ENCODE measurements at places on chromosomes 13 and 19.

- DNase-seq = peak; percentile 35
Measured at GRCh38 chr13:27830010-27830409, 37.7 kb downstream of the GSX1 start.

- DNase-seq = no peak
Measured at GRCh38 chr13:50323440-50324065, 308.3 kb downstream of the KCNRG start.

DNA sequence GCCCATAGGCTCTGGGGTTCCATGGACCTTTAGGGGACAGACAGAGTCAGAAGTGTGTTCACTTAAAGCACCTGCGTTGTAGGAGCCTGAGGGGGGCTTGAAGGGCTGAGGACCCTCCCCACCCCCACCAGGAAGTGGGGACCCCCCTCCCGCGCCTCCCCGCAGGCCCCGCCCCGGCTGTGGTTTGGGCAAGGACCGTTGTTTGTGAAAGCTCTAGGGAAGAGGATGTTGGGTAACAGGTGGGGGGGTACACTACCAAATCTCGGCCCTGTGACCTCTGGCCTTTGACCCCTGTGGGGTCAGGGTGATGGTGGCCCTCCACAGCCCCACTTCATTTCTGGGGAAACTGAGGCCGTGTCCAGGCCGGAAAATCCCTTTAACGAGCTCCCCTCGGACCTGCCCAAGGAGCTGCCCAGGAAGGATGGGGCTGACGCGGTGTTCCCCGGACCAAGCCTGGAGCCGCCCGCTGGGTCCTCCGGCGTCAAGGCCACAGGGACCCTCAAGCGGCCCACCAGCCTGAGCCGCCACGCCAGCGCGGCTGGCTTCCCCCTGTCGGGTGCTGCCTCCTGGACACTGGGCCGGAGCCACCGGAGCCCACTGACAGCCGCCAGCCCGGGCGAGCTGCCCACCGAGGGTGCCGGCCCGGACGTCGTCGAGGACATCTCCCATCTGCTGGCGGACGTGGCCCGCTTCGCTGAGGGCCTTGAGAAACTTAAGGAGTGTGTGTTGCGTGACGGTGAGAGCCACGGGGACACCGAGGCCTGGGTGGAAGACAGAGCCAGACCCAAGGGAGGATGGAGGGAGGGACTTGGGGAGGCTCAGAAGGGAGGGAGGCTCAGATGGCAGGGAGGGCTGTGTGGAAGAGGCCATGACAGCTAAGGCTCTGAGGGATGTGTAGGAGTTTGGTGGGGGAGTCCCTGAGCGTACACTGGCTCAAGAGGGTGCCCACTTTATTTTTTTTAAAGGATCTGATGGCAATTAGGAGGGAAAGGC lies 1.3 kb downstream of the ARHGAP45 start:
- no peak for DNase-seq

GRCh38 chr13:37369616-37370015 lies 229.0 kb downstream of the POSTN start:
- DNase-seq = no peak

- no peak for DNase-seq
Measured at GRCh38 chr13:103945836-103946235, 879.6 kb upstream of the SLC10A2 start.

- no peak for DNase-seq
Measured at GRCh38 chr13:20609145-20609544, 42.2 kb downstream of the IFT88 start.

- DNase-seq = no peak
Measured at GRCh38 chr13:98507282-98507797, 69.6 kb downstream of the STK24 start.

- DNase-seq = no peak
Measured at GRCh38 chr13:99663185-99663825, 162.0 kb downstream of the TM9SF2 start.

DNA sequence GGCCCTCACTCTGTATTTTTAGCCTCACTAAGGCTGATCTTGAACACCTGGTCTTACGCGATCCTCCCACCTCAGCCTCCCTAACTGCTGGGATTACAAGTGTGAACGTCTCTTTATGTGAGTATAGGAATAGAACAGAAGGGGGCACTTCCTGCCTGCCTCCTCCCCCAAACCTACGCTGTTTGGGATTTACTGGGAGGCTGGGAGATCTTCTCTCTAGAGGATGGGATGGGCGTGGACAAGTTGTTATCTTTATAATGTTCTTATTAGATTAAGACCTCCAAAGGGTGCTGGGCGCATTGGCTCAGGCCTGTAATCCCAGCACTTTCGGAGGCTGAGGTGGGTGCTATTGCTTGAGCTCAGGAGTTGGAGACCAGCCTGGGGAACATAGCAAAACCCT lies 2.9 kb upstream of the CSNK1G2 start:
- DNase-seq = no peak

- no peak for DNase-seq
Measured at GRCh38 chr13:112761701-112762689, 72.2 kb downstream of the ATP11A start.

DNA sequence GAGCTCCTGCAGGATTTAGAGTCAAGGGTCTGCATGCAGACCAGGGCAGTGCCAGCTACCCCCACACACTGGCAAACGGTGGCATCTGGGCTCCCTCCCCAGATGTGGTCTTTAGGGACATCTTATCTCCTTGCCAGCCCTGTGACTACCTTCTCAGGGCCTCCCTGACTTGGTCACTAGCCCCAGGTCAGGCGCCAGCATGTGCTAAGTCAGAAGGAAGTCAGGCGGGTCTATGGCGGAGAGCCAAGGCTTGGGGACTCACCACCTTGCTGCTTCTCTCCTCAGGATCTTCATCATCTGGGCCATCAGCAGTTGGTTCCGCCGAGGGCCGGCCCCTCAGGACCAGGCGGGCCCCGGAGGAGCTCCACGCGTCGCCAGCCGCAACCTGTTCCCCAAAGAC lies 17.6 kb downstream of the CLPTM1 start:
- no peak for DNase-seq

DNA sequence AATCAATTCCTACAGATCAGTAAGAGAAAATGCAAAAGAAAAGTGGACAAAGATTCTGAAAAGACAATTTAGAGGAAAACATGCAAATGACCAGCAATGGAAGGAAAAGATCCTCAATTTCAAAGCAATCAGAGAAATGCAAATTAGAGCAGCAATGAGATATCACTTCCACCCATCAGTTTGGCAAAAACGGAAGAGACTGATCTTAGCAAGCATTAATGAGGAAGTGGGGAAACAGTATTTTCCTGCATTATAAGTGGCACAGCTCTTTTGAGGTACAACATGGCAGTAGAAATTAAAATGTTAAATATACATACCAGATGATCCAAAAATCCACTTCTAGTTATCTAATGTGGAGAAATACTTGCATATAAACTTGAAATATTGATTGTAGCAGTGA lies 69.1 kb upstream of the SLC7A1 start:
- DNase-seq = no peak

DNA sequence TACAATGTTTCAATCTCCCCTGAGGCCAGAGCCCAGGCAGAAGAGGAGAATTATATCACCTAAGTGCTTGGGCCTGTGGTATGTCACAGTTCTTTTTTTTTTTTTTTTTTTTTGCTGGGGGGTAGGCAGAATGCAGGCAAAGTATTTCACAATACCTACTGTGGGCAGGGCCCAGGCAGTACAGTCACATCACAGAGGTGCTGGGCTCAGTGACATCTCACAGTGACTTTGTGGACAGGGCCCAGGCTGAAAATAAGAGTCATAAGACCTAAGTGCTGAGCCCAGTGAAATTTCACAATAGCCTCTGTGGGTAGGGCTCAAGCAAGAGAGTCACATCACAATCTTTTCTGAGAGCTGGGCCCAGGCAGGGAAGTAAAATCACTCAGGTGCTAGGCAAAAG lies 15.9 kb upstream of the ZNF208 start:
- no peak for DNase-seq

- DNase-seq = no peak
Measured at GRCh38 chr13:29689548-29689947, 94.1 kb upstream of the SLC7A1 start.

DNA sequence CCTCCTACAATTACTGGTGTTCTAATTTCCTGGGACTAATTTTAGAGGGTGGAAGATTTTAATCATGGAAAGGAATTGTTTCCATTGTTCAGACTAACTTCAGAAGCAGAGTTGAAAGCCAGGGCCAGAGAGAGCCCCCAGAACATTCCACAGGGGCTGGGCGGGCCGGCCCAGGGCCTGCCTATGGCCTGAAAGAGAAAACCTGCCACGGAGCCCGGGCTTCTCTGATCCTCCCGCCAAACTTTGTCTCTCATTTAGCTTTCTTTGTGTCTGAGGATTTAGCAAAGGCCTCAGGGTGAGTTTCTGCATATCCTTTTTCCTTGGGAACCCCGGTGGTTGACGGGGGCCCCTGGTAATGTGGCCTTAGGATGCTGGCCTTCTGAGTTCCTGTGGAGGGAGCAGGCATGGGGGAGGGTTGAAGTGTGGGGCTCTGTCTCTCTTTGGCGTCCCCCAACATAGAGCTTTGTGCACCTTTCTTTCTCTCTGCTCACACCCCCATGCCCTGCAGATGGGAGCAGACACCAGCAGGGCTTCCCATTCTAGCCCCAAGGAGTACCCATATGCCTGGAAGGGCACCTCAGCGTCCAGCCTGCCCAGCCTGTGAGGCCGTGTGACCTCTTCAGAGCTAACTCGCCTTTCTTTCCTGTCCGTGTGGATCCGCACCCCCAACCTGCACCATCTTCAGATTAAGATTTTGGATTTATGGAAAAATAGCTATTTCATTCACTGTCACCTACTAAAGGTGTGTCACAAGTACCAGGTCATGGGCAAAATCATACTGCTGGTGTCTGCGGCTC lies 539.5 kb downstream of the FGF9 start:
- DNase-seq = no peak

GRCh38 chr19:35174226-35174625 lies 19.7 kb downstream of the FXYD5 start:
- DNase-seq = no peak

GRCh38 chr19:42555317-42555716 lies 27.0 kb upstream of the CEACAM1 start:
- DNase-seq = no peak

DNA sequence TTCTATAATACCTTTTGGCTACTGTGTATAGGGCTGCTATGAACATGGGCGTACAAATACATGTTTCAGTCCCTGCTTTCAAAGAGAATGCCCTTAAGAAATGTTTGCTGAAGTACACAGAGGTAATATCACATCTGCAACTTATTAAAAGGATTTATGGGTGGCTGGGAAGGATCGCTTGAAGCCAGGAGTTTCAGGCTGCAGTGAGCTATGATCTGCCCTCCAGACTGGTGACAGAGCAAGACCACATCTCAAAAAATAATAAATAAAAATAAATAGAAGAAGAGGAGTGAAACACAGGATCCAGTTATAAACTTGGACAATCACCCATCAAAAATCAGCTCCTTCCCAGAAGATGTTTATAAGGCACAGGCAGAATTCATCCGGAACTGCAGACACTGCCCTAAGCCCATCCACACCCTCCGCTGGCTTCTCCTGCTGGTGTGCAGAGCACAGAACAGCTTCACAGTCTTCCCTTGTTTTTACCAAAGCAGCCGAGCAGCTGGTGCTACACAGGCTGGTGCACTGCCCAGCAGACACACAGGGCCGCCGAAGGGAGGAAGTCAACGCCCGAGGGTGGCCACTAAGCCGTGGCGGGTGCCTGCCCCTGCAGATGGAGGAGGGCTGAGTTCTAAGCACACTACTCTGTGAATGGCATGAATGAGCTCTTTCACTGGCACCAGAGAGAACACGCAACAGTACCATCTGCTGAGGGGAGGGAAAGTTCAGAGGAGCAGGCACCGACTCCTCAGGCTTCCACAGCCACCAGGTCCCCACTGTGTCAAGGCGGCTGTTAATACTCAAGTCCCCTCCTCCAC lies 44.0 kb downstream of the BRD4 start:
- DNase-seq = no peak

- no peak for DNase-seq
Measured at GRCh38 chr13:90261343-90261742, 1086.1 kb upstream of the MIR17HG start.

GRCh38 chr13:60787083-60787482 lies 390.1 kb downstream of the TDRD3 start:
- no peak for DNase-seq

DNA sequence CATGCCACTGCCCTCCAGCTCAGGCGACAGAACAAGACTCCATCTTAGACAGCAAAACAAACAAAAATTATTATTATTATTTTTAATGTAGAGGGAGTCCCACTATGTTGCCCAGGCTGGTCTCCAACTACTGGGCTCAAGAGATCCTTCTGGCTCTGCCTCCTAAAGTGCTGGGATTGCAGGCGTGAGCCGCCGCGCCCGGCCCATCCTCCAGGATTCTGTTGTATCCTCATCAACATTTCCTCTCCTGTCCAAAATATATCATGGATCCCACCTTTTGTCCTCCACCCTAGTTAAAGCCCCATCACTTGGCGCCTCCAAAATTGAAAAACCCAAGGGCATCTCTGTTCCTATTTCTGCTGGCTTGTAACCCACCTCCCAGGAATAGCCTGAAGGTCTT lies 1.2 kb downstream of the ZNF784 start:
- no peak for DNase-seq

GRCh38 chr19:50817941-50818858 lies 5.4 kb downstream of the KLK1 start:
- DNase-seq = no peak

DNA sequence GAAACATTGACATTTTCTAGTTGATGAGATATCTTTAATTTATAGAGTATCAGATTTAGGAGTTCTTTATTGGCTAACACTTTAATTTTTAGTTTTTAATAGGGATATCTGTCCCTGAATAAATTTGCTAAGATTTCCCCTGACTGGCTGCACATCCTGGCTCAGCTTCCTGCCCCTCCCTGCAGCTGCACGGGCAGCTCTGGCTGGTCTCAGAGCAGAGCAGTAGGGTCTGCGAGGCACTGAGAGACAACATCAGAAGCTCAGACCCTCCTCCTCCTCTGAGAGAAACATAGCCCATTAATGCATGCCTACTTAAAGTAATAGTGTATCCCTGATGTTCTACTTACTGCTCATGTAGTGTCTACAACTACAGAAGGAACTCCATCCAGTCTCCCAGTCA lies 139.2 kb downstream of the TNFSF13B start:
- DNase-seq = no peak

- peak; percentile 58 for DNase-seq
Measured at GRCh38 chr19:13784731-13785452, 10.4 kb upstream of the ZSWIM4 start.

DNA sequence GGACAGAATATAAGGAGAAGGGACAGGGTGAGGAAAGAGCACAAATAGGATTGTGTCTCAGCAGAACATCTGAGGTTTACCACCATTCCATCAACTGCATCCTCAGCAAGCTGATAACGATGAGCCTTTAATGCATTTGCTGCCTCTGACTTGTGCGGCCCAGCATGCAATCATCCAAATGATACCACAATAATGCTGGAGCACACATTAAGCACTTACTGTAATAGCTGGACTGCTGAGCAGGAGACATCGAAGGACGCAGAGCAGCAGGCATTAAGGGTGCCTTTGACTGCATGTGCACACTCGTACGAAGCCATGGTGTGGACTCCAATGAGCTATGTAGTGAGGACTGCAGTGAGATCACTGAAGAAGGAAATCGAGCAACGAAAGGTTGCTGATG lies 469.4 kb downstream of the FOXO1 start:
- no peak for DNase-seq

- DNase-seq = no peak
Measured at GRCh38 chr19:51131780-51132680, 7.3 kb downstream of the SIGLEC9 start.

GRCh38 chr19:19463348-19464117 lies 51.8 kb downstream of the TSSK6 start:
- no peak for DNase-seq

- no peak for DNase-seq
Measured at GRCh38 chr19:32744555-32745325, 25.2 kb downstream of the TDRD12 start.
